Fibroblast of lung (primary cell): ENCODE measurements at places on chromosomes 3 and 15. TPM values are rescaled to one million over a fixed set of nuclear protein-coding genes. Genes with fewer than 3 reads are reported as not detected.
A peak's percentile ranks its signal among the peaks of the same experiment; 100 is the strongest.

Gene CCDC13
- 0.51 and 0.66 TPM in 2 replicates for total RNA-seq

DNA sequence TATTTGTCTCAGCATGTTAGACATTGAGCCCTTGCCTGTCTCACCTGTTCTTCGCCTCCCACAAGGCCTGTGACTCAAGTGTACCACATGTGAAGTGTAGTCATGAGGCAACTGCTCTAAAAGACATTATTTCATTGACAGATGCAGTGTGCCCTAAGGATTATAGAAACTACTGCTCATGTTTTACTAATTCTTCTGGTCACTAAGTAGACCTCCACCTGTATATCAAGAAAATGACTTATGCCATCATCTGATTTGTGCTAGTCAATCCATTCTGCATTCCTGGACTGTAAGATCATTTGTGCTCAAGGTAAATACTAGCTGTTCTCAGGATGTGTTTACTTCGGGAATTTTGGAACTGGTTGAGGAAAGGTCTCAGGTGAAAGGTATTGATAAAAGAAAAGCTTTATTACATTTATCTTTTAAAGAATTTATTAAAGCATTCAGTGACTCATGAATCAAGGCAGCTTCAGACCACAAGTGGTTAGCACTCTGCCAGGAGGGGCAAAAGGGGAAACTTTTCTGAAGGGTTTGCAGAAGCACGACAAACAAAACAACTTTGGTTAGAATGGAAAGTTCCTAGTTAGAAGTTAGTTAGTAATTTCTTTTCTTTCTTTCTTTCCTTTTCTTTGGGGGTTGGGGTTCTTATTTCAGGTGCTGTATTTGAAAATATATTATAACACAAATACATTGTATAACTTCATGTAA, 465.3 kb upstream of the CBLB start:
- DNase-seq = peak; percentile 93
- no peak overlapping the region for H3K27ac ChIP-seq
- H3K4me1 ChIP-seq = no peaks in the 10 kb centered on the region
- no peaks in the 10 kb centered on the region for H3K27me3 ChIP-seq

DNA sequence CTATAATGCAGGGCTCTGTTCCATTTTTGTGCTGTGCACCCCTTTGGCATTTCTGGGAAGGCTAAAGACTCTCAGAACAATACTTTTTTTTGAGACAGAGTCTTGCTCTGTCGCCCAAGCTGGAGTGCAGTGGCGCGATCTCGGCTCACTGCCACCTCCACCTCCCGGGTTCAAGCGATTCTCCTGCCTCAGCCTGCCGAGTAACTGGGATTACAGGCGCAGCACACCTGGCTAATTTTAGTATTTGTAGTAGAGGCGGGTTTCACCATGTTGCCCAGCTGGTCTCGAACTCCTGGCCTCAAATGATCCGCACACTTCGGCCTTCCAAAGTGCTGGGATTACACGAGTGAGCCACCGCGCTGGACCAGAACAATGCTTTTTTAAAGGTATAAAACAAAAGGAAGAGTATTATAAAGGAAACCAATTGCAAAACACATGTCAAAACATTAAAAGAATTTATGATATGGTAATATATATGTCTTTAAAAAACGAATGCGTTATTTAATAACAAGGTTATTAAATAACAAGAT, 999 bp downstream of the SQOR start:
- DNase-seq = no peak
- H3K36me3 ChIP-seq = no peaks in the 10 kb centered on the region
- no peak overlapping the region for H3K27ac ChIP-seq
- H3K27me3 ChIP-seq = no peaks in the 10 kb centered on the region
- peak overlapping the region; percentile 61 for H3K4me3 ChIP-seq

- DNase-seq = no peak
- no peak overlapping the region for H3K27ac ChIP-seq
- no peaks in the 10 kb centered on the region for H3K4me1 ChIP-seq
- H3K27me3 ChIP-seq = no peaks in the 10 kb centered on the region
- no peak overlapping the region for H3K4me3 ChIP-seq
Observed at GRCh38 chr3:189368384-189368783, 196.6 kb downstream of the TPRG1 start.

DNA sequence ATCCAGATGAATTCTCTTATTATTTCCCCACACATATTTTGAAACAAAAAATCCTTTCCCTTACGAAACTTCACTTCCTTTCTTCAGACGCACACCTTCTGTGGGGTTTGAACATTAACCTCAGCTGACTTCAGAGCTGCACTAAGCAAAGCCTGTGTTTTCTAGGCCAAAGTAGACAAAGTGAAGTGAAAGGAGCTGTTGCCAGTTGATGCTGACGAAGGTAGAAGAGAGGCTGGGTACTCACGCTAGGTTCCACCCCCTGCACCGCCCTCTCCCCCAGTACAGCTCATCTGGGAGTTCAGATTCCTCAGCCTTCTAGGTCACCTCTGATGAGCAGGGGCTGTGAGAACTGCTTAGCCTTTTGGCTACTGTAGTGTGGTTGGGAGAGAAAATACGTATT, 24.1 kb downstream of the DUT start:
- H3K27ac ChIP-seq = peak overlapping the region; percentile 44
- H3K4me1 ChIP-seq = peaks cover 15% of the 10 kb centered on the region
- no peak overlapping the region for H3K4me3 ChIP-seq
- H3K36me3 ChIP-seq = no peaks in the 10 kb centered on the region

- H3K27me3 ChIP-seq = no peaks in the 10 kb centered on the region
- no peak overlapping the region for H3K4me3 ChIP-seq
- H3K36me3 ChIP-seq = no peaks in the 10 kb centered on the region
- no peak overlapping the region for H3K27ac ChIP-seq
Observed at GRCh38 chr3:53803124-53803815, 42.9 kb downstream of the CHDH start.

DNA sequence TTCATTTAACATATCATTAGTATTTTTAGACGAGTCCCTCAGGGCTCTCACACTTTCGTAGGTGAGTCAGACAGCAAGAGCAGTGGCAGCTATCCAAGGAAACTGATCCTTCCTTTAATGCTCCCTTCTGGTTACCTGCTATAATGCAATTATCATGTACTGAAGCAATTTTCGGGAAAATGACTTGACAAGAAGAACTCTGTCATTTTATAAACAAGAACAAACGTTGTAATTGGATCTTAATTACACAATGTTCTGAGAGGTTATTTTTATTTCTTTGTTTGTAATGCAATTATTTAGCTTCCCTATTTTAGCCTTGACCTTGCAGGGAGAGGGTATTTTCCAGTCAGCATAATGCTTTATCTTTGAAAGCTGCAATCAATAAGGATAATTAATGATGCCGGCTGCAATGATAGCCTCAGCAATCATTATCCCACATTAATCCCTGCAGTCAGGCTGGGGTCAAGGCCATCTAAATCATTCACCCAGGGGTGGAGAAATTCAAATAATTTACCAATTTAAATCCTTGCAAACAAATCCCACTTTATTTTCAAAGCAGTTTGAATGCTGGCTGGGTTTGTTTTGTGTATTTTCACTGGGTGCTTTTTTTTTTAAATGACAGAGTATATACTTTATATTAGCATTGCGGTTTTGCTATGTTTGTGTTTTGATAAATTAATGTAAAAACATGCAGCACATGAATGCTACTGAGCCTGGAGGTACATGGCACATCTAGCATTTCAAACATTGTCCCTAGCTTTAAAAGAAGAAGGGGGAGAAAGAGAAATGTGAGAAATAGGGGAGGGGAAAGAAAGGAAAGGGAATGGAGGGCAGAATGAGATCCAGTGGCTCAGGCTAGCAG, 249.9 kb downstream of the SHOX2 start:
- no peak overlapping the region for H3K27ac ChIP-seq
- H3K27me3 ChIP-seq = no peaks in the 10 kb centered on the region

GRCh38 chr3:137191133-137191923, 233.5 kb downstream of the IL20RB start:
- no peak overlapping the region for H3K27ac ChIP-seq
- H3K4me1 ChIP-seq = no peaks in the 10 kb centered on the region
- DNase-seq = no peak
- no peaks in the 10 kb centered on the region for H3K36me3 ChIP-seq
- no peak overlapping the region for H3K4me3 ChIP-seq

GRCh38 chr3:138939561-138940241, 7.2 kb downstream of the FOXL2 start:
- no peak overlapping the region for H3K4me3 ChIP-seq
- H3K27ac ChIP-seq = no peak overlapping the region
- H3K4me1 ChIP-seq = peaks cover 2% of the 10 kb centered on the region
- no peak for DNase-seq
- H3K27me3 ChIP-seq = peaks cover 88% of the 10 kb centered on the region
- no peaks in the 10 kb centered on the region for H3K36me3 ChIP-seq

DNA sequence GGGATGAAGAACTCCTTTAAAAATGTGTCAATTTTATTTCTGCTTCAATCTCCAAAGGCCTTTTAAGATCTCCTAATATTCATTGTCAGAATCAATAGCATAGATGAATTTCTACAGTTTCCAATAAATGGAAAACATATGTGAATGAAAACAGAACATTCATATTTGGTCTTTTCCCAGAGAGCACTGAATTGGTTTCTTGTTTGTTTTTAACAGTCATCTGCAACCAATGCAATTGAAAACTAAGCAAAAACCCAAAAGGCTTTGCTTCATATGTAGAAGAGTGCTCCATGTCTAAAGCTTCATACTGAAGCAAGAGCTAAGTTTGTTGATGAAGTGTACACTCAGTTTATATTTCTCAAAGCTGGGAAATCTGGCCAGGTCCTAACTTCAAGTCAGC, 426.5 kb upstream of the CDIN1 start:
- H3K36me3 ChIP-seq = no peaks in the 10 kb centered on the region
- H3K27ac ChIP-seq = no peak overlapping the region
- H3K27me3 ChIP-seq = no peaks in the 10 kb centered on the region
- no peak overlapping the region for H3K4me3 ChIP-seq

GRCh38 chr3:46695177-46695961, 1.9 kb upstream of the ALS2CL start:
- no peaks in the 10 kb centered on the region for H3K36me3 ChIP-seq
- H3K27me3 ChIP-seq = peaks cover 11% of the 10 kb centered on the region
- no peak for DNase-seq
- no peak overlapping the region for H3K4me3 ChIP-seq
- peaks cover 5% of the 10 kb centered on the region for H3K4me1 ChIP-seq
- no peak overlapping the region for H3K27ac ChIP-seq

DNA sequence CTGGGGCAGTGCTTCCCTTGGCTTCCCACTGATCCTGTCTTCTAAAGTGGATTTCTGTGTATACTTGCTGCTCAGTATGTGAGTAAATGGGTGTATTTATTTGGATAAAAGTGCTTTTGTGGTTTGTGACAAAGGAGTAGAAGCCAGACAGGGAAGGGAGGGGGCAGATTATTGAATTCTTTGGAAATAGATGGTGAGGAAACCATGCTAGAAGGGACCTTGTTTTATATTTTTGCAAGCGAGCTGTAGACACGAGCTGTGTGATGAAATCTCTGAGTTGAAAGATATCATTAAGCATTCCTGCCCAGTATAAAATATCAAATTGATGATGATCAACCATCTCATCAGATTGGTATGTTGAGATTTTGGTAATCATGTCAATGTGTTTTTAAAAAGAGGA, 68.9 kb downstream of the DUT start:
- peaks cover 17% of the 10 kb centered on the region for H3K4me1 ChIP-seq
- peak overlapping the region; percentile 4 for H3K27ac ChIP-seq
- peak; percentile 60 for DNase-seq

DNA sequence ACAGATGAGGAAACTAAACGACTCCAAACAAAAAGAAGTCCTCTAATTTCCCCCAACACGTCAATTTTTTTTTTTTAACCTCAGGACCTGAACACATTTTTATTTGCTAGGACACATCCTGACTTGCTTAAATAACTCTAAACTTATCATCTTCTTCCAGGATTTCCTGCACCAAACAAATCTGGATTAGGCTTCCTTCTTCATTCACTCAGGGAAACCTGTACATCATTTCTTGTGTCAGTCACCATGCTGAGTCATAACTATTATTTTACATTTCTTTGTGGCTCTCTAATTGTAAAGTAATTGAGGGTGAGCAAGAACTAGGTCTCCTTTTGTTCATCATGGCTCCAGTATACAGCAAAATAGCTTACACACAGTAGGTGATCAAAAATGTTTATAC, 433.4 kb upstream of the GBE1 start:
- H3K4me3 ChIP-seq = no peak overlapping the region
- no peak overlapping the region for H3K27ac ChIP-seq
- H3K27me3 ChIP-seq = no peaks in the 10 kb centered on the region
- no peak for DNase-seq

Gene SGO1
- total RNA-seq = 0.26 and 1.8 TPM in 2 replicates

DNA sequence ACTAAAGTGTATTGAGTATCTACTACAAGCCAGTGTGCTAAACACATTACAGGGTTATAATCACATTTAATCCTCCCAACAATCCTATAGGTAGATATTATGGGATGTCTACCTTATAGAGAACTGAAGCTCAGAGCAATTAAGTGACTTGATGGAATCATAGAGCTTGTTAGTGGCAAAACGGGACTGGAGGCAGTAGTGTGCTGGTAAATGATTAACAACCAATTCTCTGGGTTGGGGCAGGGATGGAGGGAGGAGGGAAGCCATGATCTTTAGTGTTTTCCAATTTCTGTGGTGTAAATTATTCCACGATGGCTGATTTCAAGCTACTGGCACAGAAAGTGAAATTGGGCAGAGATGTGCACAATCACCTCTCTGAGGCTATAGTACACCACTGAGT, 18.5 kb upstream of the CSRNP1 start:
- H3K27me3 ChIP-seq = no peaks in the 10 kb centered on the region
- peaks cover 5% of the 10 kb centered on the region for H3K4me1 ChIP-seq
- DNase-seq = no peak
- H3K4me3 ChIP-seq = no peak overlapping the region
- H3K27ac ChIP-seq = no peak overlapping the region

DNA sequence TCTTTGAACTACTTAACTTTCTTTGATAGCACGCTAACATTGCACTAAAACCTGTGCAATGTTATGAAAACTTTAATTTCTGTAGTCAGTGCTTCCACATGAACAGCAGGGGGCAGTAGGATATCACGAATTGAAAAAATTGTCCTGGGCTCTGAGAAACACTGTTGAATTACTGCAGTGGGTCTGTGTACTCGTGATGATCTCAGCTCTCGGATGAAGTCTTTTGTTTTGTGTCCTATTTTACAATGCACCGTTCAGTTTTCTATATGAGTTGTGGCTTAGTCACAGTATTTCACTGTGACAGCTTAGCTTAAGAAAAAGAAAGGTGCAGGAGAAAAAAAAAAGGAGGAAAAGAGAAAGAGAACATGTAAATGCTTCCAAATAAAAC, 141.3 kb upstream of the CCDC54 start:
- H3K36me3 ChIP-seq = no peaks in the 10 kb centered on the region
- H3K27me3 ChIP-seq = no peaks in the 10 kb centered on the region

DNA sequence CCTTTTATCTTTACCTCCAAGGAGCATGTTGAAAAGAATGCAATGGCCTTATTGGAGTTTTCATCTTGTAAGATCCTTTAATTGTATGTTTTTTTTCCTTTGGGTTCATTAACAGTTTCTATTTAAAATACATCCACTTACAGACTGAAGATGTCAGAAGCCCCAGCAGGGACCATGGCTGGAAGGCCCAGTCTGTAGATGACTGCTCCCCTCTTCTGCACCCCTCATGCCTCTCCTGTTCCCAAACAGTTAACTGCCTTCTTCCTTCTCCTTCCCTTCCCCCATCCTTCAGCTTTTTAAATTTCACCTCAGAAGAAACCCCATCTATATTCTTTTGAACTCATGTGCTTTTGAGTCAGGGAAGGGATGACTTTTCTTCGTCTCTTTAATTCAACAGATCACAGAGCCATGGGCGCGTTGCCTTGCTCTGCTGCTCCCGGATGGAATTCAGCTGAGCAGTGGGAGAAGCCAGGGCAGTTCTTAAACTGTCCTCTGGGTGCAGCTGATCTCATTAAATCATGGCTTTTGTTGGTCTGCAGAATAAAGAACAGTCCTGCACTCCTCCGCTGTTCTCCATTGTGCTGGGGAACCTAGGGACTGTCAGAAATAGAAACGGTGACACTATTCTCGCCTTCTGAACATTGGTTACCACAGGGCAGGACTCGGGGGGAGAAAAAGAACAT, 71.5 kb upstream of the EIF1B start:
- no peaks in the 10 kb centered on the region for H3K27me3 ChIP-seq
- DNase-seq = no peak
- H3K36me3 ChIP-seq = no peaks in the 10 kb centered on the region
- H3K27ac ChIP-seq = no peak overlapping the region
- H3K4me3 ChIP-seq = no peak overlapping the region
